ENCODE measurements at places on chromosomes 6 and 20.

GRCh38 chr6:134640229-134640628, 309.7 kb downstream of the ALDH8A1 start:
- DNase-seq: no peak

- no peak for DNase-seq
Observed at GRCh38 chr20:2149507-2149906, 47.9 kb downstream of the STK35 start.

- DNase-seq: no peak
Observed at GRCh38 chr6:21710216-21710615, 116.7 kb downstream of the SOX4 start.

DNA sequence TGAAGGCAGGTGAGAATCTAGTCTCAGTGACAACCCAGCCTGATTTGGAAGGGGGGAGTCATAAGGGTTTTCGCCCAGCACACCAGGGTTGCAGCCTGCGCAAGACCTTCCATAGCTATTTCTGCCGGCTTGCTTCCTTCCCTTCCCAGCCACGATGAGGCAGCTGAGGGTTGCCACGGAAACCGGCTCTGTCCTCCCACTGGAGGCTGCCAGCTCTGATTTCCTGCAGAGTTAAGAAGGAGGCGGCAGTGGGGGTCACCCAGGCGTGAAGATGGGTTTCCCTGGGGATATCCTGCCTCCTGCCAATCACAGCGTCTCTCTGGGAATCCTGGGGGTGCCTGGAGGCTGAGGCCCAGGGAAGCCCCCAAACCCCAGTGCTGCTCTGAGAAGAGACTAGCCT, 23.1 kb upstream of the KCNB1 start:
- no peak for DNase-seq

DNA sequence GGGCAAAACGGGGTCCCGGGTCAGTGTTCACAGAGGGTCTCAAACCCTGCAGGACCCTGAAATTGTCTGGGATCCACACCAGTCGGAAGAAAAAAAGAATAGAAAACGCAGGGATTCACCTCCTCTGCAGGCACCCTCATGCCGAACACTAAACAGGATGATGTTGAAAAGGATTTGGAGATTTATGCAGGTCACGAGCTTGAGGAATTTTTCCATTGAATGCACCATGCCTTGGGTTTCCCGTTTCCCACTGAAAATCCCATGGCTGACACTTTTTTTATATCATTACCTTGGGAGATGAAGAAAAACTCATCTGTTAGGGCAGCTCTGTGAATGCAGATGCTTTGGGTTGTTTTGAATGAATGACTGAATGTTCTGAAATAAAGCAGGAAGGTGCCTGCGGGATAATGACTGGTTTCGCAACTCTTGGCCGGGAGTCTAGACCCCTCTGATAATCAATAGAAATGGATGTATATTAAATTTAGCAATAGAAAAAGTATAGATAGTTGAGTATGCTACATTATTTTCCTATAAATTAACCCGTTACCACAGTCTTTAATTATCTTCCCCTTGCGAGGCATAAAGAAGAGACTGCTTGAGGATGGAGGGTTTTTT, 147.5 kb upstream of the AFDN start:
- DNase-seq: no peak

- no peak for DNase-seq
Observed at GRCh38 chr6:134826889-134827737, 122.8 kb downstream of the ALDH8A1 start.

DNA sequence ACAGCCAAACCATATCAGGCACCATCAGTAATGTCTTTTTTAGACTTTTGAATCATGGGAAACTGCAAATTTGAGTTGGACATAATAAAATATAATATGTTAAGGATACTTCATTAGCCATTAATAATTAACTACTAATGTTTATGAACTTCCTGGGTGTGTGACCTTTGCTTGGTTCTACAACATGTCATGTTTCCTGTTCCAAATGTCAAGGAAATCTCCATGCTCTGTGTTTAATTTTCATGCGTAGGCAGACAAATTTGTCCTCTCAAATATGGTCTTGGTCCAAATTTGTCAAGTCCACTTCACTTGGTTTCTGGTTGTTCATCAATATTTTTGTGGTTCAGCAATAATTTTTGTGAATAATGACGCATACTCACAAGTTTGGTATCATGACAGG, 410.5 kb downstream of the BMP2 start:
- DNase-seq: no peak

DNA sequence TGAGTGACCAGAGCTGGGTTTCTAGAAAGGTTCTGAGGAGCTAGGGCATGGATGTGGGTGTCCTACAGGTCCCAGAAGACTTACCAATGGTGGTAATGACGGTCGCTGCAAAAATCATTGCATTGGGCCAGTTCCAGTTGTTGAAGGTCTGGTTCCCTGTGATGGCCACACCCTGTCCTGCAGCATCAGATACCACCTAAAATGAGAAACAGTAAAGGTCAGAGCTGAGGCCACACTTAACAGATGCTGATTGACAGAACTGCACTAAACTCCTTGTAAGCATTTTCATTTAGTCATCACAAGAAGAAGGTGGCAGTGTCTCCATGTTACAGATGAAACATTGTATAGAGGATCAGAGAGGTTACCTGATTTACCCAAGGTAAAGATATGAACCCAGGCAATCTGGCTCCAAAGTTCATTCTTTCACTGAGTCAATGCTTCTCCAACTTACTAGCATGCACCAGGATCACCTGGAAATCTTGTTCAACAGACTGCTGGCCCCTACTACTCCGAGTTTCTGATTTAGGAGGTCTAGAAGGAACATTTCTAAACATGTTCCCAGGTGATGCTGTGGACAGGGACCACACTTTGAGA, 33.4 kb downstream of the KCNK5 start:
- no peak for DNase-seq

DNA sequence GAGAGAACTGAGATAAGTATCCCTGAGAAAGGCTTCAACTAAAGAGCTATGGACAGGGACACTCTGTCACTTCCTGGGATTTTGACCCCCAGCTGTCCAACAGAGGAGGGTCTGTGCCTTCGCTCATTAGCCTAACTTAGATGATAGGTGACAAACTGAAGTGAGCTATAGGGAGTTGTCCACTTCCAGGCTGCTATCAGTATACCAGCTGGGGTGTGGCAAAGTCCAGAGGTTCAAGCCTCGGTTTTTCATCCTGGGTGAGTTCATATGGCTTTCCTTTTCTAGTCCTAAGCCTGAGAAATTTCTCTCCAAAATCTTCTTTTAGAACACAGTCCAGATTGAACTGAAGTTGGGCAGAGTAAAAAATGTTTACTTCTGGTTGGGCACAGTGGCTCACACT, 5.9 kb upstream of the PAQR8 start:
- DNase-seq: no peak

DNA sequence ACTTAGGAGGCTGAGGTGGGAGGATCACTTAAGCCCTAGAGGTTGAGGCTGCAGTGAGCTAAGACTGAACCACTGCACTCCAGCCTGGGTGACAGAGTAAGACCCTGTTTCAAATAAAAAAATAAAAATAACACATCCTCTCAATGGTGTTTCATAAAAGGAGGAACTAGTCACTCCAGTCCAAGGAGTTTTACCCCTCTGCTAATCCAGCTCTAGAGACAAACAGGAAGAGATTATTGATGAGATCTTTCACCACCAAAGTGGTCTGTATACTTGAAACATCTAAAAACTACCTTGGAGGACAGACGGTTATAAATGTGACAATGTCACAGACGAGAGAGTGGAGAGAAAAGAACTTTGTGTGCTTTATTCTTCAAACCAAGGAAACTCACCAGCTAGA, 58.2 kb downstream of the PIGU start:
- no peak for DNase-seq

DNA sequence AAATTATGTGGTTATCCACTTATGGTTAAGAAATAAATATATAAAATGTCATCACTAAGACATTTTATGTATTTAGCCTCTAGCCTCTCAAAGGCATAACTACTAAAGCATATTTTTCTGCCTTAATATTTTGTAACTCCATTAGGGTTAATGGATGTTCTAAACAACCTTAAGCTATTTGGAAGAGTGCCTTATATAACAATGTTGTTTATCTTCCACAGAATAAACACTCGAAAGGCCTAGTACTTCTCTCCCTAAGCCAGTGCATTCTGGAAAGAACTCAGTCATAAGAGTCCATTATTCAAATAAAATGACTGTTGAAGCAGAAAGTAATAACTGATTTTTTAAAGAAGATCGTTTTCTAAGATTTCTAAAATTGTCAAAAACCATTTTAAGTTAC, 15.0 kb upstream of the PRIM2 start:
- no peak for DNase-seq

- no peak for DNase-seq
Observed at GRCh38 chr20:52833901-52834300, 138.3 kb upstream of the TSHZ2 start.

- peak; percentile 84 for DNase-seq
Observed at GRCh38 chr20:53826597-53827291, 233.1 kb upstream of the ZNF217 start.

DNA sequence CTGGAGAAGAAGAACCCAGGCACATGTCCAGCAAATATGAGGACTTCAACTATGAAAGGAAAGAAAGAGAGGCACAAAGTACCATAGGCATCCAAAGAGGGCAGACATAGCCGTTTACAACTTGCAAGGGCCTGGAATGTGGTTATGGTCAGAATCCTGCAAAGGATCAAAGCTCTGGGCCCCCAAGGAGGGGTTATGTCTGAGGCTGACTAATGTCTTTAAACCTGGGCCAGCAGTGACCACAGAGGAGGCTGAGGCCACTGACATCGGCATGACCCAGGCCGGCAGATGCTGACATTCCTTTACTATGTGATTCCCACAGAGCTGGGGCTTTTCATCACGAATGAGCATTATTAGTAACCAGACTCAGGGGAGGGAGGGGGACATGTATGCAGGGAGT, 861.1 kb downstream of the DHX35 start:
- no peak for DNase-seq

DNA sequence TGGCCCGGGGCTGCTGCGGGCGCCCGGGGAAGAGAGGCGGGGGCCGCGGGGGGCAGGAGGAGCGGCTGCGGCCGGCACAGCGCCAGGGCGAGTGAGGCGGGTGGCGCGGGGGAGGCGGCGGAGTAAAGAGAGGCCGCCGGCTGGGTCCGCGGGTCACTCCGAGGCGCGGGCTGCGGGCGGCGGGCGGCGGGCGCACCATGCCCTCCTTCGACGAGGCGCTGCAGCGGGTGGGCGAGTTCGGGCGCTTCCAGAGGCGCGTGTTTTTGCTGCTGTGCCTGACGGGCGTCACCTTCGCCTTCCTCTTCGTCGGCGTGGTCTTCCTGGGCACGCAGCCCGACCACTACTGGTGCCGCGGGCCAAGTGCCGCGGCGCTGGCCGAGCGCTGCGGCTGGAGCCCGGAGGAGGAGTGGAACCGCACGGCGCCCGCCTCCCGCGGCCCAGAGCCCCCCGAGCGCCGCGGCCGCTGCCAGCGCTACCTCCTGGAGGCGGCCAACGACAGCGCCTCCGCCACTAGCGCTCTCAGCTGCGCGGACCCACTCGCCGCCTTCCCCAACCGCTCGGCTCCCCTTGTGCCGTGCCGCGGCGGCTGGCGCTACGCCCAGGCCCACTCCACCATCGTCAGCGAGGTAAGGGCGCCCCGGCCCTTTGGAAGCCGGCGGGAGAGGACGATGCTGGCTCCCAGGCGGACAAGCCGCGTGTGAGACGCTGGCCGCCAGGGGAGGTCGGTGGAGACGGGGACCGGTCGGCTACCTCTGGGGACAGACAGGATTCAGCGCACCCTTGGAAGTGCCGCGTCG, at the start of gene SLC22A3:
Gene SLC22A3, plus strand, starts transcription at position 156 of the 797 bp plus-strand sequence. Its CDS starts 42 bp downstream, at position 198.
- no peak for DNase-seq

DNA sequence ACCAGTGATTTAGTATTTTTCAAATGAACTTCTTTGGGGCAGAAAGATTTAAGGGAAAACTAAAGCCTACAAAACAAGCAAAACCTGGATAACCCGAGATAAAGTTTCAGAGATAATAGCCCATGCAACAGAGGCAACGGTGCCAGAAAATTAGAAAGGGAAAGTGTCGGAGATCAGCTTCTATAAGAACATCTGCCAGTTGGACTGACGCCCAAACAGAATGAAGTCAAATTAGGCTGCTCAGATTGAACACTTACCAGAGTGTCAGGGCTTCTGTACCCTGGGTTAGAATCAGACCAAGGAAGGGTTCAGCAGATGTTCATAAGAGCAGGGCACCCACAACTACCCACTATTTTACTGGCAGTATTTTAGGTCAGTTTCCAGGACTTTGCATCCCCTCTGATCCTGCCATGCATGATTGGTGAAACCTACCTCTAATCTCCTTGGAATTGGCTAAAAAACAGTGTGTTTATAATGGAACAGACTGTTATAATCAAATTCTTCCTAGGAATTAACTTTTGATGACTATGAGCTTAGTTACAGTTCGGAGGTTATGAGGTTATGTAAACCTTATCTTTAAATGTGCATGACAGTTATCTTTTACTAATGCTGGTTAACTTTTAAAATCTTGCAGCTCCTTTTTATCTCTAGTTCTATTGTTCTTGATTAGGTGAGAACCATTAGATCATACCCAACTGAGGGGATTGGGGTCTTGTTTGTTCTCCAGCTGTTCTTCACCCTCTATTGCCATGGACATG, 13.1 kb downstream of the BMP2 start:
- no peak for DNase-seq

- DNase-seq: no peak
Observed at GRCh38 chr6:119495230-119495683, 145.7 kb upstream of the MAN1A1 start.

GRCh38 chr6:123925842-123926399, 122.3 kb downstream of the NKAIN2 start:
- no peak for DNase-seq

- DNase-seq: peak; percentile 8
Observed at GRCh38 chr6:160088069-160088783, 33.4 kb upstream of the SLC22A1 start.

- DNase-seq: no peak
Observed at GRCh38 chr6:83273596-83273995, 80.4 kb downstream of the RWDD2A start.
